Cardiac fibroblast (primary cell): ENCODE measurements at places on chromosomes 16 and 17.

- DNase-seq = no peak
Observed at GRCh38 chr16:88888461-88889387, 22.3 kb upstream of the PABPN1L start.

GRCh38 chr17:12900474-12900873 is 111.2 kb downstream of the ARHGAP44 start:
- DNase-seq = no peak

DNA sequence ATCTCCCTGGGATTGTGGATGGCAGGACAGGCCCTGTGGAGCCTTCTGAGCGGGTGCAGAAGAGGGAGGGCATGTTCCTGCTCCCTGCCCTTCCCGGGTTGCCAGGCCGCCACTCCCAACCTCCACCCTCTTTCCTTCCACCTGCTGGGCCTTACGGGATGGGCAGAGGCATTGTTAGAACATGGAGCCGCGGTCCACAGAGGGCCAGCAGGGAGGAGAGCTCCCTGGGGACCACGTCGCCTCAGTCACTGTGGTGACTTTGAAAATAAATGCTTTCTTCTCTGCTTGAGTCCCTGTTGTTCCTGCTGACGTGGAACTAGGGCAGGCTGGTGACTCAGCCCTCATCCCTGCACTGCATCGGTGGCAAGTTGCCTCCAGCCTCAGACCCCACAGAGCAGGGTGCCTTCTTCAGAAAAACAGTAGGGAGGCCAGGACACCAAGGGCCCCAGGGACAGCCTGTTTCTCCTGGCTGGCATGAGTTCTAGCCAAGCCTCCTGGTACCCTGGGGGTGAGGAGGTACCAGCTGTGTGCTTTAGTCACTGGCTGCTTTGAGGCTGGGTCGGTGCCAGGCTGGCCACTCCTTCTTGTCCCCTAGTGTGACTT is 224.9 kb downstream of the SEC14L1 start:
- peak; percentile 81 for DNase-seq

GRCh38 chr16:22684574-22685458 is 129.1 kb upstream of the HS3ST2 start:
- DNase-seq = peak; percentile 11

- peak; percentile 60 for DNase-seq
Observed at GRCh38 chr17:16407911-16408588, 7.3 kb upstream of the TRPV2 start.

DNA sequence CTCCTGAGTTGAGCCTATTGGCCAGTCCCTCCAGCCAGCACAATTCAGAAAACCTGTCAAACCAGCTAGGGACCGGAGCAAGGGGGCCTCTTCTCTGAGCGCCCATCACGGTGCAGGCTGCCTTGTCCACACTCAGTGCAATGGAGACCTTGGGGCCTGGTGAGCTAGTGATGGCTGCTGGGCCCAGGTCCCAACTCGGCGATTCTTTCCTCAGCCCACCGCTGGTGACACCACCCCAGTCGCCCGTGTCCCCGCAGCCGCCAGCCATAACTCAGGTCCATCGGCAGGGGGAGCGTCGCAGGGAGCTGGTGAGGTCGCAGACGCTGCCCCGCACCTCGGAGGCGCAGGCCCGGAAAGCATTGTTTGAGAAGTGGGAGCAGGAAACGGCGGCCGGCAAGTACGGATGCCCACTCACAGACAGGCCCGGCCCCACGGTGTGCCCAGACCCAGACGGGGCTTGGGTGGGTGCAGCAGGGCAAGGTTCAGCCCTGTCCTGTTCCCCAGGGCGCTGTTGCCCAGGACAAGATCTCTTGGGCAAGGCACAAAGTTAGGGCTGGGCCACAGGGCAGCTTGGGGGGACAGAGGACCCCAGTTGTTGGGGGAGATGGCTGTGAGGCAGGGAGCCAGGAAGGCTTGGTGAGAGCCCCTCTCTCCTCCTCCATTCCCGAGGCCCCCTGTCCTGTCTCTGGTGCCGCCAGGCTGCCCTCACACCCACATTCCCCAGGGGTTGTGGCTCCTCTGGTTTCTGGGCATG is 10.8 kb downstream of the SMTNL2 start:
- no peak for DNase-seq

DNA sequence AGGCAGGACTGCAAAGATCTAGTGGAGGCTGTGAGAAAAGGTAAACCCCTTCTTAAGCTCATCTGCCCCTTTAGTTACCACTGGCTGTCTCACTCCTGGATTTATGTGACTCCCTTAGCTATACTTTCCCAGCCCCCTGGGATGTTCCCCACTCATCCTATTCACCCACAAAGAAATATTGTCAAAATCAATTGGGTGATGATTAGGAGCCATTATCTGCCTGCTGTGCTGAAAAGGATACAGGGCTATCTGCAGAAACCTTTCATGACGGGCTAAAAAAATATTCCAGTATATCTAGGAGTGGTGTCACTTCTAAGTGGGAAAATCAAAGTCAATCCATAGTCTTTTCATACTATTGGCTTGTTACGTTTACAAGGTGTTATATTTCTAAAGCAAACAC is 8.0 kb upstream of the GNAO1 start:
- no peak for DNase-seq

DNA sequence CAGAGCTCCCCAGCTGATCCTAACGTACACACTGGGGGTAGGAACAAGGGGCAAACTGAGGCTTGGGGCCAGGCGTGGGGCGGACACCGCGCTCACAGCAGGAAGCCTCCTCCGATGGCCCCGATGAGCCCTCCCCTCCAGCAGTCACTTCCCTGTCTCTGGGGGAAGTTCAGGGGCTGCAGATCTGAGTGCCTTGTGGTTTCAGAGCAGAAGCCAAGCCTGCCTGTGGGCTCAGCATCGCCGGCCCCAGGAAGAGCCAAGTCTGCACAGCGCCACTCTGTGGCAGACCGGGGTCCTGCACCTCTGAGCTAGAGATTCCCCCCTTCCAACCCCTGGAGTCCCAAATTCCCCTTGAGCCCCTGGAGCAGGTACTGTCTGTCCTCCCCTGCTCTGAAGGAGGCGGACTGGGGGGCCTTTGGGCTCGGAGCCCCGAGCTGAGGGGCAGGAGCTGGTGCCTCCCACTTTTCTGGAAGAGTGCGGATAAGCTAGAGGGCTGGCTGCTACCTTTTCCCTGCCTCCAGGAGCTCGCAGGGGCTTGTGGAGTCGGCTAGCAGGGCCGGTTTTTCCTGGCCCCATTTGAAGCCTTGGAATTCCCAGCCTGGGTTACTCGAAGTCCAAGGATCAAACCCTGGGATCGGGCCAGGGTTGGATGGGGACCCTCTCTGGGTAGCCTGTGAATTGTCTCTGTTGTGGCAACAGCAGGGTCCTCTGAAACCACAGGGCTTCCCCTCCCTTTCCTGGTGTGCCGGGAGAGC is 2.9 kb downstream of the GSE1 start:
- peak; percentile 65 for DNase-seq

GRCh38 chr16:58116081-58116480 is 13.1 kb downstream of the CFAP20 start:
- no peak for DNase-seq

DNA sequence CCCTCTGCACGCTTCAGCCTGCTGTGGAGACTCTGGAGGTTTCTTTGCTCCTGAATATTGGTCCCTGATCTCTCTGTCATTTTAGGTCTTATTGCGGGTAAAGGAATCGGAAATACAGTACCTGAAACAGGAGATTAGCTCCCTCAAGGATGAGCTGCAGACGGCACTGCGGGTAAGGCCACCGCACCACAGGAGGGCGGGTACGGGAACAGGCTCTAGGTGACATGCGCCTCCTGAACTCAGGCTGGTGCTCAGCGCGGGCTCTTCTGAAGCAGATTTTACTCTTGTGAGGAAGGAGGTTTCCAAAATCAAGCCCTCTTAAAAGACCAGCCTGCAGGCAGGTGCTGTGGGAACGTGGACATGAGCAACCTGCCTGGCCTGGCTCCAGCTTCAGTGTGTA is 29.8 kb downstream of the PLD6 start:
- no peak for DNase-seq

DNA sequence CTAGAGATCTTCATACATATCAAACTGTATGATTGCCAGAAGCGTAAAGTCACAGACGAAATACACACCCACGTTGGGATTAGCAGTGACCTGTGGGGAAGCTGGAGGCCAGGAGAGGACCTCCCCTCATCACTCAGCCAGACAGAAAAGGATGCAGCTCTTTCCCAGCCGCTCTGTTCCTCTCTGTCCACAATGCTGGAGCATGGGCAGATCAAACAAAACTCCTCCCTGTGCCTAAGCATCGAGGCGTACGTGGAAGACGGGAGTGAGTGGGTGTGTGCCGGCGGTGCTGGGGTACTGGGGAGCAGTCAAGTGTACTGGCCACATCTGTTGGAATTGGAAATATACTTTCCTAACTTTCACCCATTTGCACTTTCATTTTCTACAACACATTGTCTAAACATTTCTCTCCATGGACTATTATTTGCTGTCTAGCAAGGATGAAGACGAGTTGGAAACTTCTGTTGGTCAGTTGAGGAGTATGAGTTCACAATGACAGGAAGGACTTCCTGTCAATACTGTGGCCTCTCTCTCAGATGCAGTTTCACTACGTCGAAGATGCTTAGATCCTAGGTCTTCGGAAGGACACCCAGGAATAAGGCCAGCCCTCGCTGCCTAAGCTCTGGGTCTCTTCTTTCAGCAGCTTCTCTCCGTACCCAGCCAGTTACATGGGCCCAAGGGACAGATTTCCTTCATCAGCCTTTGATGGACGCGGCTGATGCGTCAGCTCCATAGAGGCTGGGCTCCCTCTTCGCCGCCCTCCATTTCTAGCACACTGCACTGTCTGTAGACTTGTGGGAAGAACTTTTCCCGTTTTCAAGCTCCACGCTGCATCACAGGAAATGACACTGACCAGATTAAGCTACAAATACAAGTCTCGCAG is 30.6 kb upstream of the ENDOV start:
- DNase-seq = peak; percentile 11

DNA sequence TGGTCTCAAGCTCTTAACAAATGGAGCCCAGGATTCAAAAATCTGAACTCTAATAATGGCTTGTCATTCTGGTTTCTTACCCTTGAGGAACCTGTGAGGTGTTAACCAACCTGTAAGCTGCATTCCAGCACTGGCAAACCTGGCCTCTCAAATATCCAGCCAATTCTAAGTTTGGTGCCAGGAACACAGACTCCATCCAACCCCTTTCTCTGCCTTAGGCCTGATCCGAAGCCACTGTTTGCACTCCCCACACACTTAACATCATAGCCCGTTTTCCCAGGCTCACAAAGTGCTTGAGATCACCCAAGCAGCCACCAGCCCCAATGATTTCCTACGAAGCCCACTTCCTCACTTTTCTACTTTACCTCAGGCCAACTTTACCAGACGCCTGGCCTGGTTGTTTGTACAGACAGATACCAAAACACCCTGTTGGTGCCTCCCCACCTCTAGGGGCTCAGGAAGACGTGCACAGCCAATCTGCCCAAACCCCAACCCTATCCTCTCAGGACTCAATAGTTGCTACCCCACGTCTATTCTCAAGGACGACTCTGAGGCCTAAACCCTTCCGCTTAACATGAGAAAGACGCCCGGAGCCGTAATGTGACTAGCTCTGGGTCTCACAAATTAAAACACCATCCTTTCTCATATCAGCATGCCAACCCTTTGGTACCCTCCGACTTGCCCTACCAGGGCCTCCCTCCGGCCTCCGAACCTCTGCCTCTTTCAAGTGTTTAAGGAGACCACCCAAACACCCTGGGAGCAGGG is 3.2 kb upstream of the PER1 start:
- DNase-seq = peak; percentile 38

DNA sequence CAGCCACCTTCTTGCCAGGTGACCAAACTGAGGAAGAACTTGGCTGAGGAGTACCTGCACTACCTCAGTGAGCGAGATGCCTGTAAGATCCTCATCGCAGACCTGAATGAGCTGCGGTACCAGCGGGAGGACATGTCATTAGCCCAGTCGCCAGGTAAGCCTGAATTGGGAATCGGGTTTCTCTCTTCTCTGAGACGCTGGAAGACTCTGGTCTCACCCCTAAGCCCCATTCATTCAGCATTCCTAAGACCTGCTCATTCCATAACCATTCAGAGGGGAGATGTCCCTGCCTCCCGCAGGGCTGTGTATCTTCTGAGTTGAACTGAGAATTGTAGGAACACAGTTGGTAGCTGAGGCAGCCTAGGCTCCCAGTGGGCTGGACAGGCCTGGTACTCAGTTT is 17.0 kb upstream of the THAP11 start:
- DNase-seq = no peak

GRCh38 chr16:2328428-2328827 is 12.1 kb downstream of the ABCA3 start:
- no peak for DNase-seq
